Liver (tissue), 10 donors: ENCODE measurements at places on chromosomes 7 and 10.

DNA sequence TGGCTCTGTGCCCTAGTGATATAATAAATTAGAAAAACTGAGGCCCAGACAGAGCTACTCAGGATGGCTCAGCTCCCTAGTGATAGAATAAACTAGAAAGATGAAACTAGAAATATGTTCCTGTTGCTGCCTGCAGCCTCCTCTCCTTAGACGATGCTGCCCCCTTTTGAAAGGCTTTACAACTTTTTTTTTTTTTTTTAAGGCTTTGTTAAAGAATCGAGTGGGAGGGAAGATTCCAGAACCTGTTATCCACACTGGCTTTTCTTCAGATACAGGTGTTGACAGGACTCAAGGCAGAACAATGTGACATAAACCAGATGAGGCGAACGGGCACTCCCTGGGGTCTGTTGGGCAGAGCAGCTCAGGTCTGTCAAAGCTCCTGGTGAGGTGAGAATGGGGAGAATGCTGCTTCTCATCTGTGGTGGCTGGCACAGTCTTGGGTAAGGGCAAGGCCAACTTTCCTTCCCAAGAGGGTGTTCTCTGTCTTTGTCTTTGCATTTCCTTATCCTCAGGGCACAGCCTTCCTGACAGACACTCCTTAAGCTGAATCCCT is 175.1 kb downstream of the COBL start:
- H3K27me3 ChIP-seq: no peaks in the 10 kb centered on the region
- no peak for DNase-seq
- H3K27ac ChIP-seq: no peak overlapping the region
- H3K4me1 ChIP-seq: no peaks in the 10 kb centered on the region
- H3K36me3 ChIP-seq: no peaks in the 10 kb centered on the region

GRCh38 chr10:3734111-3734510 is 50.9 kb downstream of the KLF6 start:
- no peak overlapping the region for H3K4me3 ChIP-seq
- no peaks in the 10 kb centered on the region for H3K4me1 ChIP-seq
- no peak overlapping the region for H3K27ac ChIP-seq
- no peaks in the 10 kb centered on the region for H3K27me3 ChIP-seq

GRCh38 chr10:114478281-114478680 is 74.0 kb upstream of the AFAP1L2 start:
- H3K4me1 ChIP-seq: peaks cover 10% of the 10 kb centered on the region
- no peaks in the 10 kb centered on the region for H3K36me3 ChIP-seq
- no peak for DNase-seq
- no peaks in the 10 kb centered on the region for H3K27me3 ChIP-seq
- no peak overlapping the region for H3K4me3 ChIP-seq
- H3K27ac ChIP-seq: no peak overlapping the region

DNA sequence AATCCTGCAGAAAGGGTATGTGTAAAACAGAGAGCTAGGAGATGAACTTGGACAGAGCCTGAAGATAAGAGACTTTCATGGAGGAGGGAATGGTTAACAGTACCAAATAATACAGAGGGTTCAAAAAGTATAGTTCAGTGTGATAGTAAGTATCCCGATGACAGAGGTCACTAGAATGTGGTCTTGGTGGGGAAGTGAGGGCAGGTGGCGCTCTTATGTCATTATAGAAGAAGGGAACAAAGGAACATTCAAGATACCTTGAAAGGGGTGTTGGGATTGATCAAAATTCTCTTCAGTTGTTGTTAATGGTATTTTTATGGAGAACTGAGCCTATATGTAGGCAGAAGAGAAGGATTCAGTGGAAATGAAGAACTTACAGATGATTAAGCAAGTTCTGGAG is 312.5 kb downstream of the SUGCT start:
- H3K4me1 ChIP-seq: no peaks in the 10 kb centered on the region
- H3K36me3 ChIP-seq: no peaks in the 10 kb centered on the region
- DNase-seq: no peak
- H3K4me3 ChIP-seq: no peak overlapping the region
- no peak overlapping the region for H3K27ac ChIP-seq
- H3K27me3 ChIP-seq: no peaks in the 10 kb centered on the region

DNA sequence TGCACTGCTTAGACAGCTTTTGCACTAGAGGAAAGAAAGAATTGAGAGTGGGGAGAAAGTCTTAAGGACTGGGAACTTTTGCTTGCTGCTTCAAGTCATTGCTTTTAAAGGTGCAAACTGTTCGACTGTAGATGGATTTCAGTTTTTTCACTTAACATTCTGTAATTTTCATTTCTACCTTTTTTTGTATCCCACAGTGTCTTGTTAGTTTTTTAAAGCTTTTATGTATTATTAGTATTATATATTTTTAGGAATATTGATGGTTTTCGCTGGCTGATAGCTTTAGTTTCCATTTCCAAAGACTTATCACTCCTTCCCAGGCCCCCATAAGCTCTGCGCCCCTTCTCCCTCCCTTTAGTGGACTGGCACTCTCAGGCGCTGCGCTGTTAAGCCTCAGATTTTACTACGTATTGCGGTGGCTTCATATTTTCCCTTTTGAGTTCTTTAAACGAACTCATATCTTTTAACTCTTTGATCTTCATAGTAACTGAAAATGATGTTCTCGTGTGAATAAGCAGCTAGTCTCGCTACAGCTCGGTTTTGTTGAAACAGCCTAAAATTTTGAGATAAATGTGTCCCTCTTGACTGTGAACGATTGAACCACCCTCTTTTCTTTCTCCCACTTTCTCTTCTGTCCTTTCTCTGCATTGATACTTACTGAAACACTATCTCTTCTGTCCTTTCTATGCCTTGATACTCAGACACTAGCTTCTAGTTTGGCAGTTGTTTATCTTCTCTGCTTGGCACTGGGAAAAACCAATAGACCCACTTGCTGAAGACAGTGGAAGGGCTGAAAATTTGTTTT is 2.5 kb upstream of the ETV1 start:
- peaks cover 17% of the 10 kb centered on the region for H3K4me1 ChIP-seq
- peak overlapping the region; percentile 82 for H3K27ac ChIP-seq
- DNase-seq: no peak
- H3K4me3 ChIP-seq: no peak overlapping the region

DNA sequence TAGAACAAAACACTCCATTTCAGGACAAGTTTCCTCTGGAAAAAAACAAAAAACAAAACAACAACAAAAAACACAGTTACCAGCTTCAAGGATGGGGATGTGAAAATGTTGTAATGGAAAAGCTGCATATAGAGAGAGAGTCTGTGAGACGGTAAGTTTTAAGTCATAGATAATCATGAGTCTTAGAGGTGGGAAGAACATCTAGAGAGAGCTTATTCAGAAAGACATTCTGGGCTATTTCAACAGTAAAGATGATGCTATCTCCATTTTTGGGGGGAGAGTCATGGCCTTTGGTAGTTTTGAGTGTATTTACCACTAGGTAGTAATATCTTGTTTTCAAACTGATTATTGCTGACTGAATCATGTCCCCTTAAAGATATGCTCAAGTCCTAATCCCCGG is 23.3 kb upstream of the INPP5F start:
- H3K4me3 ChIP-seq: no peak overlapping the region
- no peaks in the 10 kb centered on the region for H3K4me1 ChIP-seq
- DNase-seq: no peak
- H3K27ac ChIP-seq: no peak overlapping the region

GRCh38 chr10:96978621-96979154 is 146.6 kb downstream of the LCOR start:
- H3K36me3 ChIP-seq: peaks cover 13% of the 10 kb centered on the region
- no peak overlapping the region for H3K4me3 ChIP-seq
- H3K4me1 ChIP-seq: peaks cover 2% of the 10 kb centered on the region
- H3K27me3 ChIP-seq: no peaks in the 10 kb centered on the region

GRCh38 chr7:121520911-121521310 is 124.8 kb upstream of the FAM3C start:
- H3K27ac ChIP-seq: no peak overlapping the region
- no peaks in the 10 kb centered on the region for H3K4me1 ChIP-seq
- DNase-seq: no peak
- no peak overlapping the region for H3K4me3 ChIP-seq

GRCh38 chr7:94311515-94311914 is 83.2 kb upstream of the COL1A2 start:
- H3K27ac ChIP-seq: no peak overlapping the region
- H3K27me3 ChIP-seq: no peaks in the 10 kb centered on the region
- no peaks in the 10 kb centered on the region for H3K36me3 ChIP-seq
- DNase-seq: no peak
- H3K4me3 ChIP-seq: no peak overlapping the region

- H3K27ac ChIP-seq: no peak overlapping the region
- no peak for DNase-seq
- no peaks in the 10 kb centered on the region for H3K36me3 ChIP-seq
- H3K27me3 ChIP-seq: no peaks in the 10 kb centered on the region
- no peak overlapping the region for H3K4me3 ChIP-seq
These were observed 12.6 kb downstream of the MYPN start for GRCh38 chr10:68121852-68122251.

DNA sequence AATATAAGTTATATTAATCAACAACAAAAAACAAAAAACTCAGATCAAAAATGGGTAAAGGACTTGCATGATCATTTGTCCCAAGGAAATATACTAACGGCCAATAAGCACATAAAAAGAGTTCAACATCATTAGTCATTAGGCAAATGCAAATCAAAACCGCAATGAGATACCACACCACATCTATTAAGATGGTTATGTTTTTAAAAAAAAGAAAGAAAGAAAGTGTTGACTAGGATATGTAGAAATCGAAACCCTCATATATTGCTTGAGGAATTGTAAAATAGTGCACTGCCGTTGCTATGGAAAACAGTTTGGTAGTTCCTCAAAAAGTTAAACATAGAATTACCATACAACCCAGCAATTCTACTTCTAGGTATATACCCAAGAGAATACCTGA is 39.4 kb upstream of the CTNNA3 start:
- DNase-seq: no peak
- H3K36me3 ChIP-seq: no peaks in the 10 kb centered on the region
- no peak overlapping the region for H3K27ac ChIP-seq
- no peaks in the 10 kb centered on the region for H3K4me1 ChIP-seq
- H3K4me3 ChIP-seq: no peak overlapping the region

DNA sequence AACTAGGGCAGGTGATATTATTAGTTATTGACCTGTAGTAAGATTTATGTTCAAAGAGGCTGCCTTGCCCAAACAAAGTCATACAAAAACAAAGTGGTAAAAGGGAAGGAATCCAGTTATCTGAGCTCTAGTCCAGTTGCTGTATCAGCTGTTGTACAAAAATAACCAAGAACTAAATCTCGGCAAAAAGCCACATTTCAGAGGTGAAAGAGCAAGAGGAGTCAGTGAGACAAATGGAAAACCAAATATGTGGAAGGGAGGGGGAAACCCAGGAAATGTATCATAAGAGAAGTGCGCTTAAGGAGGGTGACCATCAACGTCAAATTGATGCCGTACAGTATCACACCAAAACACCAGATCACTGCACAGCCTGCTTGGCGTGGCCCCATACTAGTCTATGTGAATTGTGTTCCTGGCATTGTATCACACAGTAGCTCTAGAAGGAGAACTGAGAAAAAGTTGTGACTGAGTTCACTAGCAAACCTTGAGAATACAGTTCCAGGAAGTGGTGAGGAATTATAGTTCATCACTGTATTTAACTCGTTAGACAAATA is 6.4 kb downstream of the AGBL3 start:
- peak overlapping the region; percentile 47 for H3K27ac ChIP-seq
- no peaks in the 10 kb centered on the region for H3K27me3 ChIP-seq
- DNase-seq: no peak
- H3K4me3 ChIP-seq: no peak overlapping the region

GRCh38 chr7:77550586-77550985 is 13.5 kb downstream of the PTPN12 start:
- H3K4me1 ChIP-seq: no peaks in the 10 kb centered on the region
- no peak overlapping the region for H3K4me3 ChIP-seq
- no peaks in the 10 kb centered on the region for H3K27me3 ChIP-seq
- H3K27ac ChIP-seq: no peak overlapping the region
- no peak for DNase-seq

DNA sequence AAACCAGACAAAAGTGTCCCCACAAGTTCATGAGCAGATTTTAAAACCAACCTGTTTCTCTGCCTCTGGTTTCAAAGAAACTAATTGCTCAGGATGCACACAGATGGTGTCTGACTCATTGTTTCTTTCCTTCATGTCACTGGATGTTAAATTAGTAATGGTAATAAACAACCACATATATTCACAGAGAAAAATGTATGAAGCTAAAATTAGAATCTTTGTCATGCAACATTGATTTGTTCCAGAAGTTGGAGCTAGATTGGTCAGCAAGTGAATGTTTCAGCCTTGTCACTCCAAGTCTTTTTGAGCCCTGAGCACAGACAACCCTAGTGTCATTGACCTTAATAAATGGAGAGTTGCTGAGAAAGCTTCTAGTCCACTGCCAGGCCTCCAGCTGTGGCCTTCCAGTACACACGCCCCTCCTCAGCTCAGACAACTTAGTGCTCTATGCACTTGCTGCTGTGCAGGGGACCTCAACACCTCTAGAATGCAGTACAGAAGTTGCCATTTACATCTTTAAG is 175.9 kb downstream of the CCDC71L start:
- no peak for DNase-seq
- H3K27me3 ChIP-seq: no peaks in the 10 kb centered on the region
- H3K4me3 ChIP-seq: peak overlapping the region; percentile 2
- peak overlapping the region; percentile 70 for H3K27ac ChIP-seq
- H3K4me1 ChIP-seq: peaks cover 54% of the 10 kb centered on the region
- no peaks in the 10 kb centered on the region for H3K36me3 ChIP-seq

GRCh38 chr10:3980660-3981059 is 195.7 kb upstream of the KLF6 start:
- H3K36me3 ChIP-seq: no peaks in the 10 kb centered on the region
- H3K4me3 ChIP-seq: no peak overlapping the region
- H3K27ac ChIP-seq: no peak overlapping the region
- H3K27me3 ChIP-seq: no peaks in the 10 kb centered on the region
- no peak for DNase-seq

GRCh38 chr7:37531225-37531624 is 82.6 kb upstream of the ELMO1 start:
- no peak for DNase-seq
- H3K27me3 ChIP-seq: no peaks in the 10 kb centered on the region
- H3K27ac ChIP-seq: no peak overlapping the region
- H3K4me3 ChIP-seq: no peak overlapping the region

DNA sequence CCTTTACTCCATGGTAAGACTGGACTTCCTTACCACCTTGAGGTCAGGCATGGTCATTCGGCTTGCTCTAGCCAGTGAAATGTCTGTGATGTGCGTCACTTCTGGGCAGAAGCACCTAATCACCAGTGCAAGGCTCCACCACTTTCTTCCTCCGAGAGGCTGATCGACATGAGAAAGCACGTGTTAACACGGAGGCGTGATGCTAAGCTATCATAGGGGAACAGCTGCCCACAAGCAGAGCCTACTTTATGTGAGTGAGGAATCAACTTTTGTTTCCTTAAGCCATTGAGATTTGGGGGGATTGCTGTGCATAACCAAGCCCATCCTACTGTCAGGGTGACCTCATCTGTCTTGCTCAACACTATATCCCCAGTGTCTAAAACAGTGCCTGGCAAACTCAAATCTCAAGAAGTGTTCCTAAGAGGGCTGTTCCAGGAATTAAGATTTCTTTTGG is 23.1 kb upstream of the SAR1A start:
- no peak for DNase-seq
- peaks cover 7% of the 10 kb centered on the region for H3K4me1 ChIP-seq
- H3K36me3 ChIP-seq: no peaks in the 10 kb centered on the region
- no peaks in the 10 kb centered on the region for H3K27me3 ChIP-seq
- H3K4me3 ChIP-seq: no peak overlapping the region
- no peak overlapping the region for H3K27ac ChIP-seq
